SJSA1 (cell line): ENCODE measurements at places on chromosomes 6 and 20. TPM values are rescaled to one million over a fixed set of nuclear protein-coding genes. Genes with fewer than 3 reads are reported as not detected.

- DNase-seq: peak; percentile 15
- H3K4me1 ChIP-seq: peaks cover 35% of the 10 kb centered on the region
- no peak overlapping the region; the same call in 1 of the 2 replicates for H3K27ac ChIP-seq
- no peak overlapping the region for H3K4me3 ChIP-seq
- H3K27me3 ChIP-seq: no peaks in the 10 kb centered on the region
- H3K36me3 ChIP-seq: no peaks in the 10 kb centered on the region
These were observed 31.2 kb upstream of the POPDC3 start for GRCh38 chr6:105210932-105211531.

The RBPJL gene
- total RNA-seq: not detected in 2 replicates

DNA sequence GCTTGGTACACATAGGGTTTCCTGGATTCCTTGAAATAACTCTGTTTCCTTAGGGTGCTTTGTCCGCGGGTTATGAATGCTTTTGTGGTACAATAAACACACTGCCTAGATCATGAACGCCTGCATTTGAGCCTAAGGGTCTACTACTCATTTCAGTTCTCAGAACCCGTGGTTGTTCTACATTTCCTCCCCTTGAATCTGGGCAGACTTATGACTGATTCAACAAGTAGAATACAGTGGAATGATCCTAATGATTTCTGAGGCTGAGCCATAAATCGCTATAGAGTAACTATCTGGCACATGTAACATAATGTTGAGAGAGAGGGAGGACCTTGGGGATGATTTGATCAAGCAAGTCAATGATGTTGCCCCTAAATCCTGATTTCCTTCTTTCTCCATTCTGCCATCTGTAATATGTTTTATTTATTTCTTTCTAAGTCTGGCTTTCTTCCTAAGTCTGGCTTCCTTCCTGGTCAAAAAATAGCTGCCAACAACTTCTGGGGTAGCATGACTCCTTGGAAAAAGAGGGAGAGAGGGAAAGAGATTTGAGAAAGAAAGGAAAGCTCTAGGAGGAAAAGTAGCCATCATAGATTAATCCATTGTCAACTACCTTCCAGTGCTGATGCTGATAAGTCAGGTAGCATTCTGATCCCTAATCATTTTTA lies 23.0 kb downstream of the ABRACL start:
- no peak for DNase-seq
- no peak overlapping the region for H3K27ac ChIP-seq
- peaks cover 9% of the 10 kb centered on the region; the same call in 1 of the 2 replicates for H3K27me3 ChIP-seq
- H3K4me3 ChIP-seq: no peak overlapping the region
- no peaks in the 10 kb centered on the region for H3K36me3 ChIP-seq

The ENPP1 gene
- 21.5 and 24.5 TPM in 2 replicates for total RNA-seq

DNA sequence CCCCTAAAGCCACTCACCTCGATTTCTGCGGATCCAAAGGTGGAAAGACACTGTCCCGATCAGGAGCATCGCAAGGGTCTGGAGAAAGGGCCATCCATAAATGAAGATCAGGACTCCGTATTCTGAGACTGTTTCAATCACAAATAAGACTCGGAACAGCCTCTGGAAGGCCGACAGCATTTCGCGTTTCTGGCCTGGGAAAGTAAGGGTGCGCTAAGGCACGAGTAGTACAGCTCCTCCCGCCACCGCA lies 44.6 kb downstream of the DPPA5 start:
- H3K27ac ChIP-seq: no peak overlapping the region
- H3K4me1 ChIP-seq: peaks cover 3% of the 10 kb centered on the region
- H3K4me3 ChIP-seq: peak overlapping the region; percentile 41
- no peak for DNase-seq

The VPS52 gene
- 26.9 and 39.4 TPM in 2 replicates for total RNA-seq

The CCM2L gene
- total RNA-seq: not detected in 2 replicates

- H3K4me3 ChIP-seq: no peak overlapping the region
- H3K27me3 ChIP-seq: no peaks in the 10 kb centered on the region
- H3K27ac ChIP-seq: no peak overlapping the region
- peaks cover 67% of the 10 kb centered on the region for H3K36me3 ChIP-seq
- H3K4me1 ChIP-seq: no peaks in the 10 kb centered on the region
These were observed 26.3 kb upstream of the PLCG1 start for GRCh38 chr20:41110930-41111577.

The TMEM217 gene
- total RNA-seq: 0.31 and 0.74 TPM in 2 replicates

- H3K36me3 ChIP-seq: peaks cover 40% of the 10 kb centered on the region
- peak; percentile 63 for DNase-seq
- peaks cover 68% of the 10 kb centered on the region for H3K4me1 ChIP-seq
- peak within 1 kb of the TSS; percentile 70 for H3K27ac ChIP-seq
These were observed at the start of gene PPP1R18 for GRCh38 chr6:30686009-30686907. TSS of gene PPP1R18 (minus strand) at chr6:30686645. CDS start at chr6:30686018, 627 bp downstream.

GRCh38 chr6:154893917-154894316 lies 101.2 kb upstream of the TIAM2 start:
- no peaks in the 10 kb centered on the region for H3K27me3 ChIP-seq
- peak; percentile 28 for DNase-seq
- no peaks in the 10 kb centered on the region for H3K36me3 ChIP-seq
- peak overlapping the region; percentile 19; the same call in 1 of the 2 replicates for H3K27ac ChIP-seq
- peaks cover 12% of the 10 kb centered on the region for H3K4me1 ChIP-seq
- H3K4me3 ChIP-seq: no peak overlapping the region

The RNF39 gene
- not detected in 2 replicates for total RNA-seq

GRCh38 chr6:170139531-170139930 lies 151.3 kb downstream of the DLL1 start:
- H3K27me3 ChIP-seq: no peaks in the 10 kb centered on the region
- H3K4me3 ChIP-seq: no peak overlapping the region
- no peak for DNase-seq
- H3K4me1 ChIP-seq: no peaks in the 10 kb centered on the region
- no peaks in the 10 kb centered on the region for H3K36me3 ChIP-seq
- H3K27ac ChIP-seq: no peak overlapping the region

The SIRPD gene
- not detected in 2 replicates for total RNA-seq

The WFDC12 gene
- not detected in 2 replicates for total RNA-seq

The LGSN gene
- total RNA-seq: not detected in 2 replicates

DNA sequence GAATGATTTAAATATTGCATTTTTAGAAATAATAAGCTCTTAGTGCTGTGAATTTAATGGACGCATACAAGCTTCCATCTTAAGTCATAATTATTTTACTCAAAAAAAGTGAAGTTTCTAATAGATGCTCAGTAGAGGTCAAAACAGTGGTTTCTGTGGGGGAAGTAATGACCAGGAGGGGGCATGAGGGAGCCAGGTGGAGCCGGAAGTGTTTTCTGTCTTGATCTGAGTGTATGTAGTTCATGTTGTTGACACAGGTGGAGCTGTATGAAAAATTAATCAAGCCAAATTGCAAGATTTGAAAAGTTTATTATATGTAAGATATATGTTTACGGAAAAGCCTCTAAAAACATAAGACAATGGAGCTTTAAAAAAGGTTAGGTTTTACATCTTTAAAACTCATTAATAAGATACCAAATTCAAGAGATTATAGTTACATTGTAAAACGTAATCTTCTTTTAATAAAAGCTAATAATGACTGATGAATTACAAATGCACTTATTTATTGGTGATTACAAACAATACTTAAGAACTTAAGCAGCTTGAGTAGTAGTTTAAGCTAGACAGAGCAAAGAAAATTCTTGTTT lies 68.0 kb downstream of the PLAGL1 start:
- no peak overlapping the region for H3K27ac ChIP-seq
- H3K36me3 ChIP-seq: no peaks in the 10 kb centered on the region
- peak; percentile 48 for DNase-seq
- H3K4me1 ChIP-seq: no peaks in the 10 kb centered on the region

DNA sequence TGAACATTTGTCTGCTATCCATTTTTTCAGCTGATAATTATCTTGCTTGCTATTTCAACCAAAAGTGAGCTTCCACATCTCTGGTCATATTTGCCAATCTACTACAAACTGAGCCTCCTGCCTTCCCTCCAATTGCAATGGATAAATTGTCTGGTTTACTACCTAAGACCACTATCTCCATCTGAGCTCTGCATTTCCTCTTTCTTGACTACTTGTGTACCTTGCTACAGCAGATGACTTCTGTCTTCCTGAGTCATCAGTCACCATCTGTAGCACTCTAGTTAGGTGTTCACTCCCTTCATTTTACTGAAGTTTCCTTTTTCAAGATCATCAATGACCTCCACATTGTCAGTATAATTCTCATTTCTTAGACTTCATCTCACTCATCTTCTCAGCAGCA lies 33.5 kb upstream of the PHIP start:
- no peak overlapping the region for H3K27ac ChIP-seq
- no peaks in the 10 kb centered on the region for H3K36me3 ChIP-seq
- H3K27me3 ChIP-seq: no peaks in the 10 kb centered on the region
- no peak for DNase-seq

DNA sequence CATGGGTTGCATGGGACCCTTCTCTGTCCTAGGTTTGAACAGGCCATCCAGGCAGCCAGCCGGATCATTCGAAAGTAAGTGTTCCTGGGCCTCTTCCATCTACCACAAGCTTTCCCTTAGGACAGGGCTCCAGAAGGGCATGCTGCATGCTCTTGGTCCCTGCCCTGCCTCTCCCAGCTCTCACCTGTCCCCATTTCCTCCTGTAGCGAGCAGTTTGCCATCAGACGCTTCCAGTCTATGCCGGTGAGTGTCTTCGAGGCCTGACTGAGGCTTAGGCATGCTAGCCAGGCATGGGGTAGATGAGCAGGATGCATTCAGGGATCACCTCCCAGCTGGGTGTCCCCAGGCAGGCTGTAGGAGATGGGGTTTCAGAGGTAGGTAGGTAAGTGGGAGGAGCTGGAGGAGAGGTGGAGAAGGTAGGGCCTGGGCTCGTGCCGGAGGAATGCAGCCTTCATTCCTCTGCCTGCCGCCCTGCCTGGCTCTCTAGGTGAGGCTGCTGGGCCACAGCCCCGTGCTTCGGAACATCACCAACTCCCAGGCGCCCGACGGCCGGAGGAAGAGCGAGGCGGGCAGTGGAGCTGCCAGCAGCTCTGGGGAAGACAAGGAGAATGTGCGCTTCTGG lies 4.3 kb downstream of the CDC25B start:
- H3K4me1 ChIP-seq: peaks cover 38% of the 10 kb centered on the region
- peaks cover 91% of the 10 kb centered on the region for H3K36me3 ChIP-seq
- no peak overlapping the region for H3K27ac ChIP-seq
- H3K4me3 ChIP-seq: no peak overlapping the region
- H3K27me3 ChIP-seq: no peaks in the 10 kb centered on the region
- no peak for DNase-seq

- peaks cover 32% of the 10 kb centered on the region for H3K4me1 ChIP-seq
- DNase-seq: no peak
- H3K36me3 ChIP-seq: peaks cover 68% of the 10 kb centered on the region
These were observed 72.6 kb upstream of the SLC4A11 start for GRCh38 chr20:3311623-3312022.

GRCh38 chr6:45677381-45678284 lies 299.9 kb upstream of the SUPT3H start:
- H3K4me3 ChIP-seq: no peak overlapping the region
- peaks cover 32% of the 10 kb centered on the region for H3K4me1 ChIP-seq
- H3K36me3 ChIP-seq: no peaks in the 10 kb centered on the region
- 0 out of 2 replicates have a peak overlapping the region, but pooled peaks have one; percentile 9 for H3K27ac ChIP-seq
- DNase-seq: no peak
- no peaks in the 10 kb centered on the region for H3K27me3 ChIP-seq

DNA sequence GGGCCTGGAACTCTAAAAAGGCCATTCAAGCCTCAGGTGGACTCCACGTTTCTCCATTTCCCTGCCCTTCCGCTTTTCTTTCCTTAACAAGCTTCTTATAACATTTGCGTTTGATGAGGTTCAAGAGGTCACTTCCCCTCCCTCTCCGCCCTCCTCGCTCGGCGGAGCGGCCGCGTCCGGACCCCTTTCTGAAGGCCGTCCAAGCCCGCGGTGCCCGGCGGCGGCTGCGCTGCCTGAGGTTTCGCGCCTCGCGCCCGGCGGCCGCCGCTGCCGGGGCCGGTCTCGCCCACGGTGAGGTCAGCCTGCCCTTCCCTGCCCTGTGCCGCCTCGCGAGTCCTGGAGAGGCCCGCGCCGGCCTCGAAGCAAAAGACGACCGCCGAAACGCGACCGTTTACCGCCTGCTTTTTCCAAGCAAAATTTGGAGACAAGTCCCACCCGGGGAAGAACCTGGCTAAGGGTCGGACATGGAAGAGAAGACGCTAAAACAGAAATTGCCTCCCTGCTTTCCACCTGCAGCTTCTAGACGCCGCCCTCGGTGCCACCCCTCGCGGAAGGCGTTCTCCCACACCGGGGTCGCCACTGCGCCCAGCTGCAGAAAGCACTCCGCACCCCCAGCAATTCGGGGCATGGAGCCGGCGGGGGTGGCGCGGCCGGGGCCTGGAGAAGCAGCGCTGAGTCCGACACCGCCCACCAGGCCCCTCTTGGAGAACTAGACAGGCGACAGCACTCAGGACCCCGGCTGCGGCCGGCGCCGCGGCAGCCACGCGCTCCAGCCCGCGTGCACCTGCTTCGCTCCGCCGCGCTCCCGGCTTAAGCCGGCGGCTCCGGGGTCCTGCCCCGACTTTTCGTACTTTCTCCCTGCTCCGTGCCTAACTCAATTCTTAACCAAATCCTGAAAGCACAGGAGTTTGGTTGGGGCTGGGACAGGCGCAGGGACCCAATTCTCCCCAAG lies 11.0 kb upstream of the FOXF2 start:
- H3K36me3 ChIP-seq: peaks cover 30% of the 10 kb centered on the region
- no peak overlapping the region for H3K27ac ChIP-seq
- peaks cover 24% of the 10 kb centered on the region for H3K4me1 ChIP-seq
- no peaks in the 10 kb centered on the region for H3K27me3 ChIP-seq
- H3K4me3 ChIP-seq: no peak overlapping the region
- no peak for DNase-seq

GRCh38 chr6:147156799-147157382 lies 47.3 kb upstream of the STXBP5 start:
- no peaks in the 10 kb centered on the region for H3K36me3 ChIP-seq
- DNase-seq: no peak
- H3K4me3 ChIP-seq: no peak overlapping the region
- H3K27me3 ChIP-seq: no peaks in the 10 kb centered on the region

GRCh38 chr6:166087852-166088251 lies 79.8 kb downstream of the TBXT start:
- no peaks in the 10 kb centered on the region for H3K4me1 ChIP-seq
- no peak overlapping the region for H3K27ac ChIP-seq
- H3K27me3 ChIP-seq: no peaks in the 10 kb centered on the region
- no peaks in the 10 kb centered on the region for H3K36me3 ChIP-seq
- H3K4me3 ChIP-seq: no peak overlapping the region
- DNase-seq: no peak
